D341Med (cell line): ENCODE measurements at places on chromosomes 6 and 20.

DNA sequence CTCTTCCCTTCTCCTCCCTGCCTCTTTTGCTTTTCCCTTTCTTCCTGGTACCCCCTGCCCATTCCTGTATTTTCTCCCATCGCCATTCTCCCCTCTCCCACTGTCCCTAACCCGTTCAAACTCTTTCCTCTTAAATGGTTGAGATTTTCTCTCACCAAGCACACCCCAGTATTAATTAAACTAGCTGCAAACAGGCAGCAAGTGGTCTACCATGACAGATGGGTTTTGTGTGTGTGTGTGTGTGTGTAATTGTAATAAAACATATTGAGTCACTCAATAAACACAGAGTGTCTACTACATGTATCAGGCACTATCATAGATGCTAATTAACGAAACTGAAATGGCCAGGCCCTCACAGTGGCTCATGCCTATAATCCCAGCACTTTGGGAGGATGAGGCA is 6.7 kb downstream of the RAET1E start:
- DNase-seq, result no peak

DNA sequence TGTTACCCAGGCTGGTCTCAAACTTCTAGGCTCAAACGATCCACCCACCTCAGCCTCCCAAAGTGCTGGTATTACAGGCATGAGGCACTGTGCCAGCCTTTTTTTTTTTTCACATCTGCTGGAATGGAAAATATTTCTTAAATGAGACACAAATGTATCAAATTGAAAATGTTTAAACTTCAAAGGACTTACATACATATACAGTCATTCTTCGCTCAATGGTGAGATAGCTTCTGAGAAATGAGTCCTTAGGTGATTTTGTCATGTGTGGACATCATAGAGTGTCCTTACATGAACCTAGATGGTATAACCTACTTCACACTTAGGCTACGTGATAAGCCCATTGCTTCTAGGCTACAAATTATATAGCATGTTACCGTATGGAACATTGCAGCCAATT is 43.1 kb downstream of the MICA start:
- no peak for DNase-seq

DNA sequence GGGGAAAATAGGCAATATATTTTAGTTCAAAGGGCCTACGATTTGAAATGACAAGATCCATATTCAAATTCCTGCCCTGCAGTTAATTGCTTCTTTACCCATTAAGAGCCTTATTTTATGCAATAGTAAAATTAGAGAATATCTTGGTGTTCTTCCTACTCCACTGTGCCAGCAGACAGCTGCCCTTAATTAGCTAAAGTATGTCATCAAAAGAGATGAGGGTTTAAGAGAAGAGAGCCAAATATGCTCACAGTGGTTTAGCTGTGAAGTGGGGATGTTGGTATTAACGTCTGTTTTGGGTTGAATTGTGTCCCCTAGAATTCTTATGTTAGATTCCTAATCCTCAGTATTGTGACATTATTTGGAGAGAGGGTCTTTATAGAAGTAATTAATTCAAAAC is 148.1 kb downstream of the MOXD1 start:
- no peak for DNase-seq

DNA sequence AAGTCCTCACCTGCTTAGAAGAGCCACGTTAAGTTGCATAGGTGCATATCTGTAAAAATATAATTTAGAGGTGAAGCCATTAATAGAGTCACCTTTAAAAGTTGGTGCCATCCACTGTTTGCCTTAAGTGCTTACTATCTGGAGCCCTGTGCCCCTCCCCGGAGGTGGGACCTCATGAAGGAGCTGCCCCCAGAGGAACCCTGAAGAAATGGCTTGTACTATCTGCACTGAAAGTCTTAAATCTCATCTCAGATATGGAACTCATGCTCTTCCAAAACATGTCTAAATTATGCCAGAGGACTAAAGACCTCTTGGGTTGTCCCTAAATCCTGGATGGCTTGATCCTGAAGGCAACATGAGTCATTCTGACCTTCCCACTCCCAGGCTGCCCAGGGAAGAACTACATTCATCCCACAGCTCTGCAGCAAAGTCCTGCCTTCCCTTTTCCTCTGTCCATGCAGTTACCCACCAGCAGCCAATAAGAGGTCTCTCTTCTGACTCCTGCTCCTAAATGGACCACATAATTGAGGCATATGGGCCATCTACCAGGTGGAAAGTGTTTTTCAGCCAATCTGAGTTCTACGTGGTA is 85.3 kb downstream of the ASXL1 start:
- DNase-seq, result no peak

DNA sequence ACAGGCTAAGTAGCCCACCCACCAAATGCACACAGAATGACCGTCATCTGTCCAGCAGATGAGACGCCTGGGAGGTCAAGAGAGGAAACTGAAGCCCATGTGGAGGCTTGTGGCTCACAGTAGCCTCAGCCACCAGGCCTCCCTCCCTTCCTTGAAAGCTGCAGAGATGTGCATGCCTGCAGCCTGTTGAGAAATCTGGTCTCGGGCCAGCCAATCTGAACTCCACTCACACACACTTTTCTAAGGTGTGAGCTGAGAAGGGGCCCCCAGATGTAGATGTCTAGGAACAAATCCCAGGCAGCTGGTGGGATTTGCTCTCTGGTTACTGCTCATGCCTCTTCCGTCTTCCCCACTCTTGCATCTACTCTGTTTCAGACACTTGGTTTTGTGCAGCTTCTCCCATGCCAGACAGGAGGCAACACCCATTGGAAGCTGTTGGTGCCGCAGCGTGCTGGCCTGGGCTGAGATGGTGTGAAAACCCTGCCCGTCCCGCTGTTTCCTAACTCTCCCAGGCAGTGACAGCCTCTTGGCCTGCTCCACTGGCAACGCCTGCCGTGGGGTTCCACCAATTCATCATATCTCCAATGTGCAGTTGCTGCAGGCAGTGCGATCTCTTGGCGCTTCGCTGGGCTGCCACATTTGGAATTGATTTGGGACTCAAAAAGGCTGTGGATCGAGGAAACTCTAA is 24.1 kb upstream of the PAX1 start:
- no peak for DNase-seq

- no peak for DNase-seq
Observed at GRCh38 chr20:56439771-56440291, 27.8 kb downstream of the CASS4 start.

GRCh38 chr6:24183584-24183983 is 57.6 kb downstream of the NRSN1 start:
- DNase-seq, result no peak

- DNase-seq, result no peak
Observed at GRCh38 chr20:59385480-59385879, 85.1 kb downstream of the EDN3 start.

DNA sequence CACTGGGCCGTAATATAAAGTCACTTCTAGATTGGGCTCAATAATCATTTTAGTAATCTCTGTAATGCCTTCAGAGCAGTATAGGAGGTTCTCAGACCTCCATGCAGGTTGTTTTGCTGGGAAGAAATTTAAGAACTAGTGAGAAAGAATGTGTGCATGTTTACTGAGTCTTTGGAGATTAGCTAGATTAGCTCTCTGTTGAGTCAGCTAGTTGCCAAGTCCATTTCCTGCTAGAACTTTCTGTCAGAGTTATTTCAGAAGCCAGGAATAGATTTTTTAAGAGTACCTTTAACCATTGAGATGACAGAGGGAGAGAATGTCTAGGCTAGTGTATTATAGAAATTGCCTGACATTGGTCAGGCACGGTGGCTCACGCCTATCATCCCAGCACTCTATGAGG is 33.3 kb downstream of the ORC3 start:
- DNase-seq, result no peak

GRCh38 chr6:143744551-143745165 is 66.9 kb downstream of the PHACTR2 start:
- no peak for DNase-seq

GRCh38 chr20:16017656-16018055 is 555.6 kb downstream of the KIF16B start:
- DNase-seq, result no peak

DNA sequence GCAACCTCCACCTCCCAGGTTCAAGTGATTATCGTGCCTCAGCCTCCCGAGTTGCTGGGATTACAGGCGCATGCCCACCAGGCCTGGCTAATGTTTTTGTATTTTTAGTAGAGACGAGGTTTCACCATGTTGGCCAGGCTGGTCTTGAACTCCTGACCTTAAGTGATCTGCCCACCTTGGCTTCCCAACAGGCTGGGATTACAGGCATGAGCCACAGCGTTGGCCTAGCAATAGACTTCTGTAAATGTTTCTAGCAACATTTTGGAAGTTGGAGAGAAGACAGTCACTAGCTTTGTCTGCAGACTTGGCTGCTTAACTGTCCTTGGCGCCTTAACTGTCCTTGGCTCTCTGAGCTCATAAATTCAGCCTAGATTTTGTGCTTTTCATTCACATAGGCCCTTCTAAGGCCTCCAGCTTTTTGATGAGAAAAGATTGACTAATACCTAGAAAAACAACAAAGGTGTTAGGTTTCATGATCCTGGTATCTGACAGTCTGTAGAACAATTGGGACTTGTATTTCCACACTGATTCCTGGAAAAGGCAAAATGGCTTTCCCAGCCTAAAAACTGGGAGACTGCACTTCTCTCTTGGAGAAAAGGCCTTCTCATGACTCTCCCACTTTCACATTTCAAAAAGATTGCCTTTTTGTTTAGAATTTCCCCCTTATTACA is 49.7 kb downstream of the OR2B2 start:
- DNase-seq, result no peak

GRCh38 chr6:5936631-5937030 is 70.1 kb downstream of the NRN1 start:
- no peak for DNase-seq

GRCh38 chr6:105526225-105526872 is 123.5 kb upstream of the PREP start:
- no peak for DNase-seq

- no peak for DNase-seq
Observed at GRCh38 chr20:57434390-57434700, 43.1 kb downstream of the RBM38 start.

GRCh38 chr6:107982486-107982885 is 24.5 kb upstream of the SEC63 start:
- DNase-seq, result no peak

- DNase-seq, result no peak
Observed at GRCh38 chr20:7959484-7959883, 19.2 kb upstream of the HAO1 start.

- DNase-seq, result no peak
Observed at GRCh38 chr6:90186637-90187371, 109.8 kb downstream of the BACH2 start.

GRCh38 chr6:99104218-99104617 is 156.5 kb upstream of the FBXL4 start:
- no peak for DNase-seq

GRCh38 chr6:31548544-31548873 is 1.1 kb downstream of the NFKBIL1 start:
- DNase-seq, result no peak

DNA sequence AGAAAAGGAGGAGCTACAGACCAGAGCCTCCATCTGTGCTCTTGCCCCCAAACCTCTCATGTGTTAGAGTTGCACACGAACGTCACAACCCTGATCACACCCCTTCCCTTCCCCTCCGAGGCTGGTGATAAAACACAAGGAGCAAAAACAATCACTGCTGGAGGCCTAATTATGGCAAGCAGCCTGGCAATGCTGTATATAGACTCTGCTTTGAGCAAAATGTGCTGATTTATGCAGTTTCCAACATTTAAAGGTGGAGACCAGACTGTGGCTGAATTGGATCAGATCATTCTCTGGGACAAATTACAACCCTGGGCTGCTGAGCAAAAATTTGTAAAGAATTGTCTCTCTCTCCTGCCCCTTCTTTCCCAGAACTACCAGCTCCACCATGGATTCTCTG is 64.6 kb upstream of the SRSF6 start:
- no peak for DNase-seq

- peak; percentile 69 for DNase-seq
Observed at GRCh38 chr6:21664314-21665109, 71.0 kb downstream of the SOX4 start.

- no peak for DNase-seq
Observed at GRCh38 chr6:31252625-31253024, 19.3 kb downstream of the HLA-C start.

DNA sequence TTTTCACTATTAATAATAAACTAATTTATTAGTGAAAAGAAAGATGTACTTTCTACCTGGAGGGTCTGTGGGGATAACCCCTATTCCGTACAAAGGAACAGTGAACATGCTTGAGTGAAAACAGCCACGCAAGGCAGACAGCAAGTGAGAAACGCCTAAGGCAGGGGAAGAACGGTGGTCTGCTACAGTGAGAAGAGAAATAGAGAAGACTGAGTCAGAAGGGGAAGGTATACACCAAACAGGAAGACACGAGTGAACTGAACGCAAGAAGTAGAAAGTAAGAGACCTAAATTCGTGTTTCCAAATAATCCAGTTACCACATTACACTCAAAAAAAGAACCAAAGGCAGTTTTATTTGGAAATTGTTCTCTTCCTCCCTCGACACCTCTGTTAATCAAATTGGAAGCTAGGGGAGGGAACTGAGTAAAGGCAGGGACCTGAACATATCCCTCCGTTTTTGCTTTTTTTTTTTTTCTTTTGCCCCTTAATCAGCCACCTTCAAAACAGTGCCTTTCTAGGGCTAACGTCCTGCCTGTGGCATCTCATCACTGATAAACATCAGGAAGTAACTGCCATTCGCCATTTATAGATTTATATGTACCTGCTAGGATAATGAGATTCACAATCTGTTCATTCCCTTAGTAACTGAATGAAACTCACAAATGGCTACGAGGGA is 48.9 kb downstream of the ATXN1 start:
- DNase-seq, result no peak

- DNase-seq, result no peak
Observed at GRCh38 chr6:118218156-118218555, 311.1 kb downstream of the SLC35F1 start.

DNA sequence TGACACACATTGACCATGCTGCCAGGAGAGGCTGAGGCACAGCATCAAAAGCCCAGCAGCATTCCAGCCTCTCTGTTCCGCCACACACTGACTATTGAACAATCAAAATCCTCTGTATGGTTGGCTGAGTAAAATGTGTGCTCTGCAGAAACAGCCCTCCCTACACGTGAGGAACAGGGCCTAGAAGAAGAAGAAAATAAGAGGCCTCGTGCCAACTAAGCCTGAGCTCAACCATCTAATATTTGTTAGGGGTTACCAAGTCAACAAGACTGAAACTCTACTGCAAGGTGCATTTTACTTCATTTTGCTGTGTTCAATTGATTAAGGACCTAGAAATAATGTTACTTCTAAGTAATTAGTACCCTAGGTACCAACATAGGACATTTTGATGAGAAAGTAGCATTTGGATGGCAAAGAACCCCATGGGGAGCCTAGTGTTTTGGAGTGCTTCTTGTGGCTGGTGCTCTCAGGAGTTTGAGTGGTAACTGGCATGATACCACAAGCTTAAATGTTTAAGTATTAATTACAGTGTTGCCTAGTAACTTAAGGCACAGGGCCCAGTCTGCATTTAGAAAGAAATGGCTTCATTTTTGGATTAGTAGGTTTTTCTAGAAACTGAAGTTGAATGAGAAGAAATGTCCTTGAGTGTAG is 146.6 kb upstream of the PLN start:
- DNase-seq, result no peak

GRCh38 chr6:112416866-112417265 is 69.7 kb downstream of the RFPL4B start:
- no peak for DNase-seq

GRCh38 chr6:57262901-57263694 is 41.0 kb upstream of the RAB23 start:
- DNase-seq, result no peak
